ENCODE measurements at places on chromosomes 2 and 18. TPM values are rescaled to one million over a fixed set of nuclear protein-coding genes. Genes with fewer than 3 reads are reported as not detected.
A peak's percentile ranks its signal among the peaks of the same experiment; 100 is the strongest.

Gene ANKMY1
- total RNA-seq, result 9.0 TPM

Gene LRRC30
- total RNA-seq, result not detected

Gene CENPA
- 4.7 TPM for total RNA-seq

Gene UGT1A5
- not detected for total RNA-seq

Gene TUBB8B
- not detected for total RNA-seq

Gene GPR39
- total RNA-seq, result 1.0 TPM

Gene CAVIN2
- total RNA-seq, result not detected

Gene NEU2
- not detected for total RNA-seq

Gene C2orf92
- total RNA-seq, result 19.6 TPM

Gene VWC2L
- total RNA-seq, result 0.15 TPM

DNA sequence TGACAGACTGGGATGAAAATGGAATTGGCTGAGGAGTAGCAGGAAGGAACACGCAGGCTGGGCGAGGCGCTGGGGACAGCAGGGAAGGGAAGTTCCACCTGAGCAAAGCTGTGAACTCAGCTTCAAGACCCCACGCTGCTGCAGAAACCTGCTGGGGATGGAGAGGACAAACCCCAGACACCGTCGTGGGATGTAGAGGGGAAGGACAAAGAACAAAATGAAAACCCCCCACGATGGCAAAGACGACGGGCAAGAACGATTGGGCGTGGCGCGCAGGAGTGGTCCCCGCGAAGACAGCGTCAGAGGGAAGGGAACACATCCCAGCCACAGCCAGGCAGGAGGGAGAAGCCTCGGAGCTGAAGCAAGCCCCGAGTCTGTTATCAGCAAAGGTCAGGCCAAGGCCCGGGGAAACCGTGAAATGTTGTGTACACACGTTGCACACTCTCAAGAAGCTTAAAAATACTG is 222.9 kb downstream of the NDUFA10 start:
- no peaks in the 10 kb centered on the region for H3K4me1 ChIP-seq
- DNase-seq, result no peak
- H3K27me3 ChIP-seq, result peaks cover 2% of the 10 kb centered on the region
- H3K27ac ChIP-seq, result no peak overlapping the region

- H3K27ac ChIP-seq, result no peak overlapping the region
- peaks cover 26% of the 10 kb centered on the region for H3K4me1 ChIP-seq
- peaks cover 4% of the 10 kb centered on the region for H3K27me3 ChIP-seq
- DNase-seq, result no peak
- H3K4me3 ChIP-seq, result no peak overlapping the region
Observed at GRCh38 chr2:218332920-218333645, 23.6 kb upstream of the CATIP start.

DNA sequence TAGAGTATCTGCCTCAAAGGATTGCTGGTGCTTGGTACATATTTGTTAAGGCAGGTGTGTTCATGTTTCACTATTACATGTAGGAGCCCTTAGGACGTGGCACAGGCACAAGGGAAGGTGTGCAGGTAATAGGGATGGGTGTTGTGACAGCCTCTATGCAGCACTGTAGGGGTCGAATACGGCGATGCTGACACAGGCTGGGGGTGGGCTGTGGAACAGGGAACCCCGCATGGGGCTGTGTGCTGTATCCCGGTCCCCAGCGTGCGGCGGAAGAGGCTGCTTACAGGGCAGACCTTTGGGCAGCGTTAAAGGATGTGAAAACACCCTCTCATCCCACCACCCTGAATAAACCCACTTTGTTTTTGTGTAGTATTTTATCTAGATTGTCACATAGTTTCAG is 21.5 kb downstream of the B3GNT2 start:
- H3K4me1 ChIP-seq, result peaks cover 22% of the 10 kb centered on the region
- H3K27ac ChIP-seq, result no peak overlapping the region
- peaks cover 19% of the 10 kb centered on the region for H3K36me3 ChIP-seq
- H3K4me3 ChIP-seq, result no peak overlapping the region
- no peaks in the 10 kb centered on the region for H3K27me3 ChIP-seq

GRCh38 chr2:197209742-197210408 is 100.7 kb downstream of the ANKRD44 start:
- H3K36me3 ChIP-seq, result no peaks in the 10 kb centered on the region
- DNase-seq, result no peak
- no peaks in the 10 kb centered on the region for H3K4me1 ChIP-seq
- no peak overlapping the region for H3K27ac ChIP-seq
- no peak overlapping the region for H3K4me3 ChIP-seq

GRCh38 chr2:138652378-138652777 is 127.8 kb downstream of the NXPH2 start:
- no peak overlapping the region for H3K27ac ChIP-seq
- peaks cover 1% of the 10 kb centered on the region for H3K27me3 ChIP-seq
- H3K4me3 ChIP-seq, result no peak overlapping the region
- H3K4me1 ChIP-seq, result no peaks in the 10 kb centered on the region
- no peaks in the 10 kb centered on the region for H3K36me3 ChIP-seq

- no peaks in the 10 kb centered on the region for H3K36me3 ChIP-seq
- H3K4me3 ChIP-seq, result no peak overlapping the region
- H3K27me3 ChIP-seq, result no peaks in the 10 kb centered on the region
- no peak for DNase-seq
- H3K4me1 ChIP-seq, result no peaks in the 10 kb centered on the region
Observed at GRCh38 chr2:710867-711665, 33.9 kb upstream of the TMEM18 start.

DNA sequence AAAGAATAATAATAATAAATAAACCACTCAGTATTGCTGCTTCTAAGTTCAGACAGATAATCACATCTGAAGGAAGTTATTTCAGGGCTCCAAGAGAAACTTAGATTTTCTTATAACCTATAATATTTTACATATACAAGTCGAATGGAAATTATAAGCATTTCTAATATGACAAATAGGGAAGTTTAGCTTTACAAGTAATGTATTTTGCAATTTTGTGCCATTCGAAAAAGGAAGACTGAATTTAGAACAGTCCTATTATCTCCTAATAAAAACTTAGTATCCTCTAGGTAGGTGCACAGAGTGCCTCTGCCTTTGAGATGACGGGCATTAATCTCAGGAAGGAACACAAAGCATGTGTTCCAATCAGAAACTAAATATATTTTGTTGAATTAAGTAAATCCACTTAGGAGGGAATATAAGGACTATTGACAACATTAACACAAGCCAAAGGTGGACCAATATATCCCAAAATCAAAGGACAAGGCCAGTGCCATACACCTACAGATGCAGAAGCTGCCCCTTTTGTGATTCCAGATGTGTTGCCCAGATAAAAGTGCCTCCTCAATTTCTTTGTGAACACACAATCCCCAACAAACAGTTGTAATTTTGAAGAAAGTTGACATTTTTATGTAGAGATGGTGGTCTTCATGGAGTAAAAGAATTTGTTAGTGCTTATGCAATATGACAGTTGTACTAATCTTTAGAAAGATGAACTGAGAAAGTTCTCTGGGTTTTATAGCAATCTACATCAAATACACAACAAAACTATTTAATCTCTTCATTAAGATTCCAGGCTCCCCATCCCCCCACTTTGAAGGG is 36.6 kb downstream of the PTCD3 start:
- H3K4me3 ChIP-seq, result no peak overlapping the region
- no peaks in the 10 kb centered on the region for H3K4me1 ChIP-seq
- peaks cover 1% of the 10 kb centered on the region for H3K27me3 ChIP-seq
- no peak overlapping the region for H3K27ac ChIP-seq
- peaks cover 4% of the 10 kb centered on the region for H3K36me3 ChIP-seq

GRCh38 chr2:102891296-102891695 is 129.5 kb downstream of the TMEM182 start:
- H3K4me3 ChIP-seq, result no peak overlapping the region
- H3K4me1 ChIP-seq, result no peaks in the 10 kb centered on the region
- peaks cover 1% of the 10 kb centered on the region for H3K27me3 ChIP-seq
- no peak overlapping the region for H3K27ac ChIP-seq

GRCh38 chr2:127014224-127014623 is 92.7 kb downstream of the BIN1 start:
- no peaks in the 10 kb centered on the region for H3K4me1 ChIP-seq
- DNase-seq, result no peak
- no peak overlapping the region for H3K27ac ChIP-seq
- peaks cover 1% of the 10 kb centered on the region for H3K27me3 ChIP-seq
- H3K36me3 ChIP-seq, result no peaks in the 10 kb centered on the region

DNA sequence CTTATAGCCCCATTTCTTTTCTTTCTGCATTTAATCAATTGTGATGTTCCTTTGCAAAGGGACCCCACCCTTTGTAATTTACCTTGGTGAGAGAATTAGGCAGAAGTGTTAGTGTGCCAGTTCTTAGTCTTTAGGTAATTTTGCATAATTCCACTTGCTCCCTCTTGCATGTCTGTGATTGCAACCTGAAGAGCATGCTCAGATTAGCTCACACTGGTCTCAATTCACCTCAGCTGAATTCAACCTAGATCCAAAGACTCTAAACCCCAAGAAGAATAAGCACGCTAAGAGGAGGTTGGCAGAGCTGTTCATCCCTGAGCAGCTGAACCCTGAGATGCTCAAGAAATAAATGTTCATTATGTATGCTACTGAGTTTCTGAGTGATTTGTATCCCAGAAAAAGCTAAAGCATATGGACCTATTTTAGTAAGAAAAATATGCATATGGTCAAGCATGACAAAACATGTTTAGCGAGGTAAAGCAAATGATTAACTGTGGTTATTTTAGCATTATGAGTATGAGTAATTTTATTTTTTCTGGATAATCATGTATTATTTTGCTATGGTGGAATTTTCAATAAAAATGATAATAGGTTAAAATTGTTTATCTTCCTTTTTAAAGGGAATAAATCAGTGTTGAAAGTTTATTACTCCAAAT is 299.2 kb upstream of the ZSWIM2 start:
- H3K4me1 ChIP-seq, result no peaks in the 10 kb centered on the region
- H3K27ac ChIP-seq, result no peak overlapping the region
- no peaks in the 10 kb centered on the region for H3K27me3 ChIP-seq
- no peak overlapping the region for H3K4me3 ChIP-seq
- no peak for DNase-seq

GRCh38 chr18:63109022-63109421 is 210.5 kb downstream of the BCL2 start:
- H3K27ac ChIP-seq, result no peak overlapping the region
- no peaks in the 10 kb centered on the region for H3K4me1 ChIP-seq
- no peak overlapping the region for H3K4me3 ChIP-seq
- no peaks in the 10 kb centered on the region for H3K36me3 ChIP-seq

DNA sequence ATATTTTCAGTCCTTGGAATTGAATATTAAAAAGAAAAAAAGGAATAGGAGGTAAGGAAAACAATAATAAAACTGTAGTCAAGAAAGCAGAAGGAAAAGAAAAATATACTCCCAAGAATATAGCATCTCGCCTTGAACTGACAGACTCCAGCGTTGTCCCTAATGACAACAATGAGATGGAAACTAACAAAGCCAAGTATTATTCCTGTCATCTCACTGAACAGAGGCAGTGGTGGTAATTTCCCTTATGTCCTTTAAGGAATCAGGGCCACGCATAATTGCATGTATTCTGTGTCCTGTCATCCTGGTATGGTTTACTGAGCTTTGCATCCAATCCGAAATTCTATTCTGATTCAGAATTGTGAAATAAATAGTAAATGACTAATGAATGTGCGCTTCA is 158.9 kb downstream of the LRRTM4 start:
- DNase-seq, result no peak
- no peaks in the 10 kb centered on the region for H3K4me1 ChIP-seq
- H3K36me3 ChIP-seq, result no peaks in the 10 kb centered on the region
- no peak overlapping the region for H3K27ac ChIP-seq
- H3K4me3 ChIP-seq, result no peak overlapping the region
- no peaks in the 10 kb centered on the region for H3K27me3 ChIP-seq

- H3K4me1 ChIP-seq, result peaks cover 13% of the 10 kb centered on the region
- no peak overlapping the region for H3K27ac ChIP-seq
- DNase-seq, result no peak
- no peaks in the 10 kb centered on the region for H3K36me3 ChIP-seq
- H3K4me3 ChIP-seq, result no peak overlapping the region
Observed at GRCh38 chr2:184272056-184272455, 326.3 kb upstream of the ZNF804A start.

DNA sequence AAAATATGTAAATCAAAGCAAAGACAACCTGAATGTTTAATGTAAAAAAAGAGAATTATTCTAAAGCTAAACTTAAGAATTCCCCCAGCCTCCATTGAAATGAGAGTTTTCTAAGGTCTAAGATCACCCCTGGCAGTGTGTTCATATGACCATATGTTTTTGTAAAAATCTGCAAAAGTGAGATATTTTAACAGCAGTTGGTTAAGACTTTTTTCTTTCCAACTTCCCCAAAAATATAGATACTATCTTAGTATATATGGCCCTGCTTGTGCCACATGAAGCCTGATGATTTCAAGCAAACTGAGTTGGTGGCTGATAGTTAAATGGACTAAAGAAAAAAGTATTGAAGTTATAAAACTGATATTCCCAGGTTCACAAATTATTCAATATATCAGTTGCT is 35.4 kb downstream of the ZNF804A start:
- H3K4me1 ChIP-seq, result peaks cover 3% of the 10 kb centered on the region
- no peak for DNase-seq
- no peak overlapping the region for H3K4me3 ChIP-seq
- no peaks in the 10 kb centered on the region for H3K36me3 ChIP-seq

- H3K27ac ChIP-seq, result peak overlapping the region; percentile 99
- H3K4me3 ChIP-seq, result peak overlapping the region; percentile 97
- H3K27me3 ChIP-seq, result peaks cover 3% of the 10 kb centered on the region
- peaks cover 15% of the 10 kb centered on the region for H3K4me1 ChIP-seq
Observed at GRCh38 chr2:17754773-17755425, 961 bp downstream of the GEN1 start.

DNA sequence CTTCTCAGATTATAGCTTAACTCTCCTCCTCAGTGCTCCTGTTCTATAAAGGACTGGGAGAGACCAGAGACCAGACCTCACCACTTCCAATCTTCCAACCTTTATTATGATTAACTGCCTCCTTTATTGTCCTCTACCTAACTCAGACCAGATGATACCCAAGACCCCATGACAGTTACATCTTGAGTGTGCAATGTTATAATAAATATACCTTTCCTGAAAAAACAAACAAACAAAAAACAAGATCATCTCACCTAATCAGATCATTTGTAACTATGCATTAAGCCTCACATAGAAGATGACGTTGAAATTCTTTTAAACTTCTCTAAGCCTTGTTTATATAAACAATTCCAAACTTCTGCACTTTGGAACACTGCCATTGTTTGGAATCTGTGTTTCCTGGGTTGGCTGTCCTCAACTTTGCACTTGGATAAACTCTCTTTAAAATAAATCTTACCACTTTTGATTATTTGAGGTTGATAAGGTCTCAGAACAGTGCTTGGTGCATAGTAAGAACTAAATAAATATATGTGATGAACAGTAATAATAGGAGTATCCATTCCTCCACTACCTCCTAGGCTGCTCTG is 342.7 kb downstream of the TDRD15 start:
- H3K4me1 ChIP-seq, result no peaks in the 10 kb centered on the region
- H3K4me3 ChIP-seq, result no peak overlapping the region
- no peak for DNase-seq
- H3K36me3 ChIP-seq, result no peaks in the 10 kb centered on the region

Data from glutamatergic neuron (in vitro differentiated cells).